ENCODE measurements at places on chromosomes 2 and 18.

DNA sequence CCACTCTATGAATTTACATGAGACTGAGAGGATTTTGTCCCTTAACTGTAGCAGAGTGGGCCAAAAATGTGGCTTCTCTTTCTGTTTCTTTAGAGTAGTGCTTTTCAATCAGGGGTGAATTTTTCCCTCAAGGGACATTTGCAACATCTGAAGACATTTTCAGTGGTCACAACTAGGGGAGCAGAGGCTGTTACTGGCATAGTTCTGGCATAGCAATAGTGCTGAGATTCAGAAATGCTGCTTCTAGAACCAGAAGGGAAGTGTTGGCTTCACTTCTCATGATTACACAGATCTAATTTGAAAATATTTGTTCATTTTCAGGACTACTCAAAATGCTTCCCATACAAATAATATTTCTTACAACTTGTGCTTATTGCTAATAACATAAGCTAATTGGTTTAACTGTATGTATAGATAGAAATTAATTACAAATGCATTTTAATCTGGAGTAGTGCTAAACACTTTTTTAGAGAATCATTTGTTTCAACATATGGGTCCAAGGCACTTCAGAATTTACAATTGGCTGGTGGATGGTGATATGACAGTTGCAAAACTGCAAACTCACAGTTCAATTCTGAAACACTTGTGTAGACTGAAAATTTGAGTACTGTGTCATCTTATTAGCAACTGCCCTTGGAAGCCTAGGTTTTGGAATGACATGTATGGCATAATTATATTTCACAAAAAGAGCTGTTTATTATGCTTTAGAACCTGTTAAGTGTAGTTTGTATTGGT, 526.7 kb downstream of the THSD7B start:
- DNase-seq = no peak

- DNase-seq = no peak
These were observed 29.2 kb upstream of the ZDBF2 start for GRCh38 chr2:206245265-206245672.

GRCh38 chr2:132577686-132578085, 92.3 kb downstream of the LYPD1 start:
- no peak for DNase-seq

GRCh38 chr2:63755216-63755615, 86.5 kb upstream of the UGP2 start:
- DNase-seq = no peak
